Right lobe of liver (tissue), 6 donors: ENCODE measurements at places on chromosomes 2 and 18. TPM values are rescaled to one million over a fixed set of nuclear protein-coding genes. Genes with fewer than 3 reads are reported as not detected.

DNA sequence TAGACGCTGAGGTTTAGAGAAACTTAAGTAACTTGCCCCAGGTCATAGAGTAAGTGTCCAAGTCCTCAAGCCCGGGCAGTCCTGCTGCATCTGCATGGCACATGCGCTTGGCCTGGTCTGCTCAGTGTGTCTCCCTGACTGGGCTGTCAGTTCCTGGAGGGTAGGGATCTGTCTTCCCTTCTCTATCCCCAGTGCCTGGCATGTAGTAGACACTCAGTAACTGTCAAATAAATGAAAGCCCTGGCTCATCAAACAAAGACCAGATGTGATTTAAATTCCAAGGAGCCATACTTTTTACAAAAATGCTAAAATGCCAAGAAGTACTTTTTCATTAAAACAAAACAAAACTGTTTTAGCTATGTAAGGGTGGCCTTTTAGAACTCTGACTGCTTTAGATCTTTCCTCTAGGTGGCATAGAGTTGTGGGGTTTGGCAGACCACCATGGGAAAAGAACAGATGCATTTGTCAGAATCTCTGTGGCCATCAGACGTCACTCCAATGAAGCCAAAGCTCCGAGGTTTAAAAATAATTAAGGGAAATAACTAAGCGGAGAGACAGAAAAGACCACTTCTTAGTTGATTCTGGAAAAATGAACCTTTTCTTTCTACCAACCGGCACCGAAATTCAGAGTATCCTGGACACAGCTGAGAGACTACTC, 34.0 kb downstream of the EPAS1 start:
- H3K27me3 ChIP-seq: no peaks in the 10 kb centered on the region
- peaks cover 2% of the 10 kb centered on the region for H3K4me1 ChIP-seq
- DNase-seq: no peak
- H3K27ac ChIP-seq: peak overlapping the region; percentile 69
- H3K4me3 ChIP-seq: no peak overlapping the region
- no peaks in the 10 kb centered on the region for H3K36me3 ChIP-seq

DNA sequence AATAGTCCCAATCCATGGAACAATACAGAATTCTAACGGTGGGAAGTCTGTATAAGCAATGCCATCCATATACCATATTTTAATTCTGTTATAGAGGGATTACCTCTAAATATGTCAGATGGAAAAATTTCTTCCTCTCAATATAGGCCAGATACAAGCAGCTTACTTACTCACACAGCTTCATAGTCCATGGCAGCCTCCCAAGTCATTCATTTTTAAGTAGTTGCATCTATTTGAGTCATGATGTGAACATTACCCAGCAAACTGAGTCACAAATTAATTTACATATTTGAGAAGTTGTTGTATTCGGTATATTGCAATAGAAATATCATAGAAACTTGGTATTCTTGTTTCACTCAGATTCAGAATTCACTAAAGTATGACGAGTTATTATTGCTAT, 20.3 kb downstream of the TBR1 start:
- no peak overlapping the region for H3K27ac ChIP-seq
- DNase-seq: no peak
- no peaks in the 10 kb centered on the region for H3K36me3 ChIP-seq
- no peaks in the 10 kb centered on the region for H3K4me1 ChIP-seq

GRCh38 chr2:220065581-220065980, 438.2 kb downstream of the SLC4A3 start:
- no peak overlapping the region for H3K27ac ChIP-seq
- H3K4me3 ChIP-seq: no peak overlapping the region
- H3K36me3 ChIP-seq: no peaks in the 10 kb centered on the region
- no peaks in the 10 kb centered on the region for H3K27me3 ChIP-seq

DNA sequence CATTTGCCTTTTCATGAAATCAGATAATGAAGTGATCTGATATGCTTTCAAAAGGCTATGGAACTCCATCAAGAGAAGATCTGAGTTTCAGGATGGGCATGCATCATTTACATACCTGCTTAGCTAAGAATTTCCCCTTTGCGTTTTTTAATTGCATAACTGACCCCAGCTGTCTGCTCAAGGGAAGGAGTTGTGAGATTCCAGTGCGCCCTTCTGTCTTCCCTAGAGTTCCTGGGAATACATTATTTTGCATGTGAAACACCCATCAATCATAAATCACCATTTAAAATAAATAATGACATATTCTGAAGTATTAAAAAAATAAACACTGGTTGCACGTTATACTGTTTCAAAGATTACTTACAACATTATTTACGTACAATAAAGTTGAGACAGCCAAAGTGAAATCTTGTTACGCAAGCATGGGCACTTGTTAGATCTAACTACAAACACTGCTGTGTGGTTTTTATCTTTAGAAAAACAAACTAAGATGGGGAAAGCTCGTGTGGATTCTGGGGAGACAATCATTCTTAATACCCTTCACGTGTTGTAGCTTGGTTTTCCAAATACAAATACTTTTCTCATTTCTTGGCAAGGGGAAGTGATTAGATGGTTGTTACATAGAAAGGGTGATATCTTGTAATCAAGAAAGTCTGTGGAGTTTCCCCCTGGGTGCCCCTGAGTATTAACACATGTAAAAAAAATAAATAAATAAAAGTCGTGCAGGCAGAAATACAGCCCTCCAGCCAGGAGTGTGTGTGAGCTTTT, 125.7 kb upstream of the LMAN1 start:
- H3K27ac ChIP-seq: no peak overlapping the region
- no peak overlapping the region for H3K4me3 ChIP-seq
- H3K27me3 ChIP-seq: no peaks in the 10 kb centered on the region
- no peak for DNase-seq
- no peaks in the 10 kb centered on the region for H3K36me3 ChIP-seq

DNA sequence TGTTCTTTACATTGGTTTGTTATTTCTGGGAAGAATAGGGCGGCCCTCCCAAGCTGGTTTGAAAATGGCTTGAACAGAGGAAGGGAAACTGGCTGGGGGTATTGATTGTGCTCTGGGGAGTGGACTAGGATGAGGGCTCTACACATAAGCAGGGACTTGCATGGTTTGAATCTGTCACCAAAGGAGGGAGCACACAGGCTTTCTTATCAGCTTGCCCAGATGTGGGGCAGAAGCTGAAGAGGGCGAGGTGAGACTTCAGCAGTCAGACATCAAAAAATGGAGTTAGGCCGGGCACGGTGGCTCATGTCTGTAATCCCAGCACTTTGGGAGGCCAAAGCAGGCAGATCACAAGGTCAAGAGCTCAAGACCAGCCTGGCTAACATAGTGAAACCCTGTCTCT, 7.2 kb upstream of the RAB12 start:
- H3K27me3 ChIP-seq: no peaks in the 10 kb centered on the region
- H3K36me3 ChIP-seq: no peaks in the 10 kb centered on the region
- DNase-seq: no peak

DNA sequence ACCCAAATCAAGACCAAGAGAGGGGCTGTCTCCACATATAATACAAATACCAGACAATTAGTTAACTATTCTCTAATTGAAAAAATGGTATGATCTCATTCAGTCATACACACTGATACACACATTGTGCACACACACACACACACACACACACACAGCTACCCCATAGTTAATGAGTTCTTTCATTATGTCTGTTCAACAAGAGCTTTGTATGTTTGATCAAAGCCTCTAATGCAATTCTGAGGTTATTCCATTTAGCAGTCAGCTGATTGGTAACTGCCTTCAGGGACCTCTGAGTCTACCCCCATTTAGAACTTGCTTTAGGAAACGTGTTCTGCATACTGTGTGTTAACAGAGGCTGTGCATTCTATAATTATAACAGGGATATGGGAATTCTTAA, 741.4 kb upstream of the LRRTM4 start:
- no peaks in the 10 kb centered on the region for H3K27me3 ChIP-seq
- no peaks in the 10 kb centered on the region for H3K4me1 ChIP-seq
- DNase-seq: no peak
- H3K4me3 ChIP-seq: no peak overlapping the region
- H3K27ac ChIP-seq: no peak overlapping the region

DNA sequence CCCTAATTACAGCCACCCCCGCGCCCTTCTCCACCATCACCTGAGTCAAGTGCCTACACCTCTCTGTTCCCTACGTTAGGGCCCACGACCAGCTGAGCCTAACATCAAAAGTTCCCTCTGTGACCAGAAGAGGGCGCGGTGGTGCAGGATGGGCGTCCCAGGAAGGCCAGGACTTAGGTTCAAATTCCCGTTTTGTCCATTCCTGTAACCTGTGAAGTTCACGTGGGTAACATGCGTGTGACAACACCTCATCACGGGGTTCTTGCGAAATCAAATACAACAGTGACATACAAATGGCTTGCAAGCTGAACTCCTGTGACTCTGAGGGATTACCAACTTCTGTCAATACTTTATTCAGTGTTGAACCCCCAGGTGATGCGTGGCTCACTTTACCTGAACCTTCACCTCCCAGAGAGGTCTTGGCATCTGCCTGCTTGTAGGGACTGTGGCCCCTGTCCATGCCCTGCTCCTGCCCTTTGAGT, 207.9 kb downstream of the ARL4C start:
- H3K36me3 ChIP-seq: no peaks in the 10 kb centered on the region
- H3K27me3 ChIP-seq: no peaks in the 10 kb centered on the region
- no peak overlapping the region for H3K4me3 ChIP-seq

DNA sequence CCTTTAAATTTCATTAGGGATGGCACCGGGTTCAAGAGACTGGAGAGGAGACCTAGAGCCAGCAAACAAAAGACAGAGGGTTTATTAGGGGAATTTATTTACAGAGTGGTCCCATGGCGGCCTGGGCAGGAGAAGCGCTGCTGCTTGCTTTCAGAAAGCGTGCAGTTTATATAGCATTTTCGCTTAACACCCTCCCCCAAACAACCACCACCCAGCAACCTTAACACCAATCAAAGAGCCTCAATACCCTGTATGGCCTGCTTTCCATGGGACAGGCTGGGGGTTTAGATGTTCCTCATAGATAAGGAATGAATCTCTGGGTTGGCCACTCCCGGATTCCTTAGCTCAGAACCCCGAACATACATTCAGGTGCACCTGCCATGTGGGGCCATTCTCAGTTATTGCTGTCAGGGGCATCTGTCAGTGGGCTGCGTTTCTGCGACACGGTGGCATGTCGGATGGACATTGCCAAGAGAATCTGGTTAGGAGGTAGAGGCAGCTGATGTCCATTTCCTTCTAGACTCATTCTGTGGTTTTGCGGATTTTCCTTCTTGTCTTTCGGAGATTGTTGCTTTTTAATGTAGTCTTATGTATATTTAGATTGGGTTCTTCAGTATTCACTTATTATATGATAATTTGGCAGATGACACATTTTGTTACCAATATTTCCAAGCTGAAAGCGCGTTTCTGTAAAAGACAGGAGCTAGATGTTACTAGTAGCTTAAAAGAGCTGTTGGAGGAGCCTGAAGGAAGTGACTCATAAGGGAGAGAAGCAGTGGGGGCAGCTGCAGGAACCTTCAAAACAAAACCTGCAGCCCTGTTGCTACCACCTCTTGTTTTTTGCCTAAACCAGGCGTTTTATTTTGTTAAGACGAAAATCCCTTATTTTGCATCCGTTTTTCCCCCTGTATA, 7.2 kb downstream of the AGAP1 start:
- no peak overlapping the region for H3K27ac ChIP-seq
- H3K4me3 ChIP-seq: no peak overlapping the region
- H3K27me3 ChIP-seq: no peaks in the 10 kb centered on the region
- no peak for DNase-seq

DNA sequence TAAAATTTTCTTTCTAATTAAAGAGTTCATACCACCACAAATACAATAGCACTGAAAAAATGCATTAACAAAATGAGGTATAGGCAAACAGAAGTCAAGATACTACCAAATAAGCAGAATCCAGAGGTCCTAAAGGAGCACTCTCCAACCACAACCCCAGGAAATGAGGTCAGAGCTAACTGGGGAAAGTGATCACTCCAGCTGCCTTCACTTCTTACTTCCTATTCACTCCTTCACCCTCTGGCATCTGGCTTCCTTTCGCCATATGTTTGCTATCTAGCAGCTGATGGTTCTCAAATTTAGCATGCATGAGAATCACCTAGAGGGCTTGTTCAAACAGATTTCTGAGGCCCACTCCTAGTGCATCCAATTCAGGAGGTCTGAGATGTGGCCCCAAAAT, 212.6 kb upstream of the ACVR2A start:
- H3K4me1 ChIP-seq: no peaks in the 10 kb centered on the region
- no peaks in the 10 kb centered on the region for H3K36me3 ChIP-seq
- H3K4me3 ChIP-seq: no peak overlapping the region
- no peak for DNase-seq
- H3K27ac ChIP-seq: no peak overlapping the region

GRCh38 chr2:181398000-181398399, 59.2 kb upstream of the ITGA4 start:
- no peaks in the 10 kb centered on the region for H3K4me1 ChIP-seq
- H3K36me3 ChIP-seq: no peaks in the 10 kb centered on the region
- no peaks in the 10 kb centered on the region for H3K27me3 ChIP-seq

DNA sequence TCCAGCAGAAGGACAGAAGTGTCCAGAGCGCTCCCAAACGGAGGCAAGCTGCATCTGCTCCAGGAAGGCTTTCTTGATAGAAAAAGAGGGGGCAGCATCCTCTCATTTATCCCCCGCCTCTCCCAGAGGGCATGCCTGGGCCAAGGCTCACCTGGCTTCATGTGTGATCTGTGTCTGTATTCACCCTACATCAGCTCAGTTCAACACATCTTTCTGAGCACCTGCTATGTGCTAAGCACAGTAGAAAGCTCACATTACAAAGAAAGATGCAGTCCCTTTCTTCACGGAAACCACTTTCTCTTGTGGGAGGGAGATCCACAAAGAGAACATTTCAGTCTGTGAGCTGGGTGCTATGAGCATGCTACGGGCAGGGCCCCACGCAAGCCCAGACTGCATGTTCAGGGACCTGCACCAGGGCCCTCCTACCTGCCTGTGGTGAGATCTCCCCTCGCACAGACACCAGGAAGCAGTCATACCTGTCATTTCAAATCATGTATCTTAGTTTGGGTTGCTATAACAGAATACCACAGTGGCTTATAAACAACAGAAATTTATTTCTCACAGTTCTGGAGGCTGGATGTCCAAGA, 90.7 kb downstream of the PDCL3 start:
- no peaks in the 10 kb centered on the region for H3K36me3 ChIP-seq
- no peak overlapping the region for H3K4me3 ChIP-seq
- H3K4me1 ChIP-seq: no peaks in the 10 kb centered on the region
- no peaks in the 10 kb centered on the region for H3K27me3 ChIP-seq
- DNase-seq: no peak

DNA sequence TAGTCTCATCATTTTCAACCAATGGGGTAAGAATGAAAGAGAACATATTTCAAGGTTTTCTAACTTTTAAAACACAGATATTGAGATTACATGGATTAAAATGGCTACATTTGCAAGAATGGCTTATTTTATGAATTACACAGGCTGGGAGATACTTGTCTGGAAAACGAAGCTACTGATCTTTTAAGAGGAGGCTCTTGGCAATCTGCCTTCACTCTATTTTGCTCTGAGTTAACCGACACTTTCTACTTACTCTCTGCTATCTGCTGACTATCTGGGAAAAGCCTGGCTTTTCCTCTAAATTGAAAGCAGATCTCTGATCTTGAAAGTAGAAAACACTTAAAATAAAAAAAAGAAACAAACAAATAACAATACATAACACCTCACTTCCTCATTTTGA, 325.4 kb upstream of the LINC00305 start:
- H3K36me3 ChIP-seq: no peaks in the 10 kb centered on the region
- H3K4me3 ChIP-seq: no peak overlapping the region
- no peaks in the 10 kb centered on the region for H3K4me1 ChIP-seq
- no peaks in the 10 kb centered on the region for H3K27me3 ChIP-seq
- no peak overlapping the region for H3K27ac ChIP-seq

KANSL1L gene
- 19.1 TPM for total RNA-seq

LRRTM1 gene
- total RNA-seq: not detected

BCL11A gene
- total RNA-seq: 0.46 TPM

EFR3B gene
- 0.16 TPM for total RNA-seq

CNRIP1 gene
- 2.7 TPM for total RNA-seq

HOXD13 gene
- not detected for total RNA-seq
